ENCODE measurements at places on chromosomes 13 and 19.

DNA sequence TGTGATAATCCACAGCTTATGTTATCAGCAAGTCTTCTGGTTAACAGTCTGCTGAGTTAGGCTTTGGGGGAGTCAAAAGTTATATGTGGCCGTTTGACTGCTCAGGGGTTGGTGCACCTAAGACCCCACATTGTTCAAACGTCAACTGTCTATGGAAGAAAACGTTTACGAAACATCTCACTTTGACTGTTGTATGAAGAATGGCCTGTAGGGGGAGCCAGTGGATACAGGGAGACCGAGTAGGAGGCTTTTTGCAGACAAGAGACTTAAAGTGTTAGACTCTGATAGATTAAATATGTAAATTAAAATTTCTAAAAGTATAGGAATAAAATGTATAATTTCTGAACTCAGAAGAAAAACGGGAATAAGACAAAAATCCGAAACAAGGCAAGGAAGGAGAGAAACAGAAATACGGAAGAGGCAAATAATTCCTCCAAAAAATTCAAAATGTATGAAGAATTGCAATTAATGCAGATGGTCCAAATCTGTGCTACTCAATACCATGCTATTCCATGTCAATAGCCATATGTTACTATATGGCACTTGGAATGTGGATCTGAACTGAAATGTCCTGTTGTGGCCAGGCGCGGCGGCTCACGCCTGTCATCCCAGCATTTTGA, 37.8 kb downstream of the TNFSF14 start:
- DNase-seq = peak; percentile 56

DNA sequence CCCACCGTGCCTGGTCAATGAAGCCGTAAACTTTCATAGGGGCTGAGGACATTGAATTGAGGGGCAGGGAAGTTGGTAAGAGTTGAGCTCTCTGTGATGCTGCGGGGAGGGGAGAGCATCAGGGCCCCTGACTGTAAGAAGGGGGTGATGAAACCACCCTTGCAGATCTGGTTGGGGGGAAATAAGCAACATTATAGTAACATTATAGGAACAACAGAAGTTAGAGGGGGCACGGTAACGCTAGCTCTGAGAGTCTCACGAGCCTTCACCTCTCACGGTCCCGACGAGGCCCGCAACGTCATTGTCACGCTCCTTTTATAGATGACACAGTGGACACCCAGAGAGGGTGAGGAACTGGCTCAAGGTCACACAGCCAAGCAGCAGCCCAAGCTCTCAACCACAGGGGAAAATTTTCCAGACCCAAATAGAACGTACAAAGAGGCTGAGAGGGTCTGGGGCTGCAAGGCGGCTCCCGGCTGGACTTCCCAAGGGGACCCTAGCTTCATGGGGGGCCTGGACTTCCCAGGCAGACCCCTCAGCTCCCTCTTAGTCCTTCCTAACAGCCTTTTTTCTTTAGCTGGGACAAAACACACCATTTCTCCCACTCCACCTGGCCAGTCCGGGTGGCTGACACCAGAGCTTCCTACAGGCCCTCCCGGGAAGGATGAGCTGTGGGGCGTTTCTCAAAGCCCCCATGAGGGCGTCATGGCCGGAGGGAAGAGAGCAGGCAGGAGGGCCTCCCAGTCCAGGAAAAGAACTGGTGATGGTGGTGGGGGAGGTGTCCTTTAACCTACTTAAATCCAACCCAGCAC, 4.1 kb downstream of the TLE5 start:
- DNase-seq = no peak

DNA sequence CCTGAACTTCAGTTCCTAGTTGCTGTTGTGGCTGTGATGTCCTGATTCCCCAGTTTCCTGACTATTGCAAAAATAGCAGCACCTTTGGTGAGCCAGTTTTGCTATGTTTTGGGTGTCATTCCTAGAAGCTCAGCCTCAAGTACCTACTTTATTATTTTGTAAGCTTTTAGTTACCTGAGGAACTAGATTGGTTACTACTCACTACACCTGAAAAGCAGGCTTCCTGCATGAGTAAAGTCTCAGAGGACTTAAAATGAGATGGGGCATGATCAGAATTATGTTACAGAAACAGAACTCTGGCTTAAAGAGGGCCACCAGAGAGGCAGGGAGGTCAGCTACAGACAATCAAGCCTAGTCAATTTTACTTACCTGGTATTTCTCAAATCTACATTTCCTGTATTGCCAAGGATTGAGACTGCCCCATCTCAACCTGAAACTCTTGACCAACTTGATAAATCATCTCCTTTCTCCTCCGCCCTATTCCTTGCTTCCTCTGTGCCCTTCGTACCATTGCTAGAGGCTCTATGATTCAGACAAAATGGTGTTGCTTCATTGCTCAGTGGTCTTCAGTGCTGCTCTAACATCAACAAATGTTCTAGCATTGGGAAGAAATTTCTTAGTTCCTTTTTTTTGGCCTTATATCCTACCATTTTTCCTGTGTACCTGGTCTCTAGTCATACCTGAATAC, 58.9 kb downstream of the RAP2A start:
- DNase-seq = no peak

DNA sequence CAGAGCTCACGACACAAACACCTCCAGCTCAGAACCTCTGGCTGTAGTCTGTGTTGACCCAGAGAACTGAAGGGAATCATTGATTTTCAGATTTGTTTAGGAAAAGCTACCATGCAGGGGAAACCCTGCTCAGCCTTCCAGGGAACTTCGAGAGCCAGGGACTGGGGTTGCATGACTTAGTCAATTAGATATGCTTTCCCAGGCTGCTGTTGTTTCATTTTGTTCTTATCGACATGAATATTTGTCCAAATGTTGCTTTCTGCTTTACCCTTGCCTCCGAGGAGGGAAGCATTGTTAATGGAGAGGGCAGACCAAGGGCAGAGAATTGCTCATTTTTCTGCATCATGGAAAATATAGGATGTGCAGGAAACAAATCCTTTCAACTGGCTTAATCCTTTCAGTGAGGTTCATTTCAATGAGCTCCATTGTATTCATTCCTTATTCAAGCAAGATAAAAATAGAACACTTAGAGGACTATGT, 82.5 kb downstream of the KLF5 start:
- no peak for DNase-seq

DNA sequence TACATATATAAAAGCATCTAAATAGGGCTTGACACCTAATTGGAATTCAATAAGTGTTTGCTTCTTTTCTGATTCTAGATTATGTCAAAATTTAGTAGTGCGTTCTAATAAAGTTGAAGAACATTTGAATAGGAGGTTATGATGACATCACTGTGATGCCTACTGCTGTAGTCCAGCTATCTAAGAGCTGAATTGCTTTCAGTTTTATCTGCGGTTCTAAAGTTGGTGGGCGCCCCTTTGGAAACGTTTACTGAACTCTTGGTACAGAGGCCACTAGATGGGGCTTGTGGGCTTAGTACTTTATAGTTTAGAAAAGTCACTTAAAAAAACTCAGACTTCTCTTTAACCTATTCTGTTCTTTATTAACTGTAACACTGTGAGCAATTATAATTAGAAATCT, 776.9 kb downstream of the GPC5 start:
- DNase-seq = peak; percentile 49

- no peak for DNase-seq
Measured at GRCh38 chr19:46452186-46452585, 19.2 kb downstream of the PNMA8A start.

- DNase-seq = no peak
Measured at GRCh38 chr19:46602392-46603194, 1.5 kb downstream of the CALM3 start.

GRCh38 chr19:3520166-3521103, 14.3 kb downstream of the FZR1 start:
- no peak for DNase-seq

DNA sequence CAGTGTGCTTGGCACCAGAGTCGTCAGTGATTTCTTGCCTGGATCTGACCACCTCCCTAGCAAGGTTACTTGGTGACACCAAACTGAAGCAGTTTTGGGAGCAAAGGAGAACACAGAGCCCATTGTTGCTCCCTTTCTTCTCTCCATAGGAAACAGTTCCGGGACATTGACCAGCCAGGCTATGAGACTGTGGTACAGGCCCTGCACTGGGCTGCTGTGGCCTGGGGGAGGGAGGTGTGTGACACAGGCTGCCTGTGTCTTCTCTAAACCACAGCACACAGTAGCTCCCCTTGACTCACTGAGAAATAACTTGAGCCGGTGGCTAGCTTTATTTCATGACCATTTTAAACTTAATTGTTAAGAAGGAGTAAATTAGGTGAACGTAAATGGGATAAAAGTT, 214.8 kb upstream of the UBL3 start:
- DNase-seq = no peak

GRCh38 chr19:3350014-3350663, 16.2 kb upstream of the NFIC start:
- DNase-seq = no peak

GRCh38 chr13:105928048-105928447, 607.4 kb downstream of the EFNB2 start:
- no peak for DNase-seq

- peak; percentile 67 for DNase-seq
Measured at GRCh38 chr19:36488846-36489117, 579 bp downstream of the ZNF566 start.

GRCh38 chr13:95222733-95223018, 78.6 kb downstream of the ABCC4 start:
- DNase-seq = no peak

DNA sequence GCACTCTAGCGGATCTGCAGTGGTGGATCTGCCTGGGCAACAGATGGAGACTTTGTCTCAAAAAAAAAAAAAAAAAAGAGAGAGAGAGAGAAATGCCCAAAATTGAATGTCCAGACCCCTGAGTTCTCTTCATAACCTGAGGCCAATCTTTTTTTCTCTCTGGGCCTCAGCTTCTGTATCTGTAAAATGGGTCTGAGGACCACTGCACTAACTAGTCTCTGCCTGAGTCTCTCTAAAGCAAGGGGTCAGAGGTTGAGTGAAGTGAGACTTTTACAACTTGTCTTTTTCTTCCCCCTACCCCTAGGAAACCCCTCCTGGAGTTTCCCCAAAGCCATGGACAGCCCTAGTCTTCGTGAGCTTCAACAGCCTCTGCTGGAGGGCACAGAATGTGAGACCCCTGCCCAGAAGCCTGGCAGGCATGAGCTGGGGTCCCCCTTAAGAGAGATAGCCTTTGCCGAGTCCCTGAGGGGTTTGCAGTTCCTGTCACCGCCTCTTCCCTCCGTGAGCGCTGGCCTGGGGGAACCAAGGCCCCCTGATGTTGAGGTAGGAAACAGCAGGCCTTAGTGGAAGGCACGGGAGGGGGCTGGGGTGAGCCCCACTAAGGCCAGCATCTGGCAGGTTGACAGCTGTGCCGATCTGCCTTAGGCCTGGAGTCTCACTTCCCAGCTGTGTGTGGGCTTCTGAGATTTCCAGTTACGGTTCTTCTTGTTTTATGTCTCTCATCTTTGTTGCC, 1.8 kb downstream of the TMEM91 start:
- no peak for DNase-seq

- no peak for DNase-seq
Measured at GRCh38 chr19:4830332-4830731, 1.2 kb downstream of the TICAM1 start.

DNA sequence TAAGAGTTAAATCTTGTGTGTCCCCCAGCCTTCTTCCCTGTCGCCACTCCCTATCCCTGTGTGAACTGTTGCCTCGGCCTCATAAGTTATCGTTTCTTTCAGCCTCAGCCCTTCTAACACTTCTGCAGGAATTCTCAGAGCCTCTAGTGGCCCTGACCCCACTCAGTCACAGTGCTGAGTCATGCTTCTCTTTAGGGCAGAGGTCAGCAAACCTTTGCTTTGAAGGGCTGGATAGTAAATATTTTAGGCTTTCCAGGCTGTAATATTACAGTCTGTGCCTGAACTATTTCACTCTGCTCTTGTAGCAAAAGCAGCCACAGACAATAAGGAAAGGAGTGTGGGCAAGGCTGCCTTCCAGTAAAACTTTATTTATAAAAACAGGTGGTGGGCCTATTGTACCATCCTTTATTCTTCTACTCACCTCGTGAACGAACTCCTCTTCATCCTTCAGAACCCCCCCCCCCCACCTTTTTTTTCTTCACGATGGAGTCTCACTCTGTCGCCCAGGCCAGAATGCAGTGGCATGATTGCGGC, 22.1 kb downstream of the MYO9B start:
- no peak for DNase-seq

- peak; percentile 19 for DNase-seq
Measured at GRCh38 chr19:48997972-48998371, 4.3 kb downstream of the RUVBL2 start.

DNA sequence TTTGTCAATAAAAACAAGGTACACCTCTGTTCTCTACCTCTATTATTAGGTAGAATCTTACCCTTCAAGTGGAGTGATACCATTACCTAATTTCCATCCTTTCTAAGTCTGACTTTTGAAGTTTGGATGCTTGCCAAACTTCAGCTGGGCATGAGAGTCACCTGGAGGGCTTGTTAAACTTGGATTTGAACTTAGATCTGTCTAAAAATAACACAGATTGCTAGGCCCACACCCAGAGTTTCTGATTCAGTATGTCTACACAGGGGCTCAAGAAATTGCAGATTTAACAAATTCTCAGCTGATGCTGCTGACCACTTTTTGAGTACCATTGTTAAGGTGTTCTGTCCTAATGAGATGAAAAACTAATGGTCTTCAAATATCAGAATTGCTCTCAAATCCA, 512.2 kb downstream of the LMO7 start:
- no peak for DNase-seq

GRCh38 chr19:39919976-39920375, 14.5 kb downstream of the FCGBP start:
- no peak for DNase-seq

- DNase-seq = no peak
Measured at GRCh38 chr13:112058941-112059340, 8.0 kb upstream of the SOX1 start.

DNA sequence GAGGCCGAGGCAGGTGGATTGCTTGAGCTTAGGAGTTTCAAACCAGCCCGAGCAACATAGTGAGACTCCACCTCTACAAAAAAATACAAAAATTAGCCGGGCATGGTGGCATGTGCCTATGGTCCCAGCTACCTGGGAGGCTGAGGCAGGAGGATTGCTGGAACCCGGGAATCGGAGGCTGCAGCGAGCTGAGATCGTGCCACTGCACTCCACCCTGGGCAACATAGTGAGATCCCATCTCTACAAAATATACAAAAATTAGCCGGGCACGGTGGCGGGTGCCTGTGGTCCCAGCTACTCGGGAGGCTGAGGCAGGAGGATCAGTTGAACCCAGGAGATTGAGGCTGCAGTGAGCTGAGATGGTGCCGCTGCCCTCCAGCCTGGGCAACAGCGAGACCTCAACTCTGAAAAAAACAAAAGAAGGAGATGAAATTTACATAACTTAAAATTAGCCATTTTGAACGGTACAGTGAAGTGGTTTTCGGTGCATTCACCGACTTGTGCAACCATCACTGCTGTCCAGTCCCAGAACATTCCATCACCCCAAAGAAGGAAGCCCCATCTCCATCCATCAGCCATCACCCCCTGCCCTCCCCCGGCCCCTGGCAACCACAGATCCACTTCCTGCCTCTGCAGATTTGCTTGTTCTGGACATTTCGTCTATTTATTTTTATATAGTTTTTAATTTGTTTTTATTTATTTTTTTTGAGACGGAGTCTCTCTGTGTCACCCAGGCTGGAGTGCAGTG, 1.6 kb upstream of the AZU1 start:
- DNase-seq = no peak

Measured in NCI-H510A treated with DMSO at 0.1 percent for 48 hours (cell line).